ENCODE measurements at places on chromosomes 3 and 15. TPM values are rescaled to one million over a fixed set of nuclear protein-coding genes. Genes with fewer than 3 reads are reported as not detected.
A peak's percentile ranks its signal among the peaks of the same experiment; 100 is the strongest.

The SEMA5B gene
- 22.3 TPM for polyA plus RNA-seq

DNA sequence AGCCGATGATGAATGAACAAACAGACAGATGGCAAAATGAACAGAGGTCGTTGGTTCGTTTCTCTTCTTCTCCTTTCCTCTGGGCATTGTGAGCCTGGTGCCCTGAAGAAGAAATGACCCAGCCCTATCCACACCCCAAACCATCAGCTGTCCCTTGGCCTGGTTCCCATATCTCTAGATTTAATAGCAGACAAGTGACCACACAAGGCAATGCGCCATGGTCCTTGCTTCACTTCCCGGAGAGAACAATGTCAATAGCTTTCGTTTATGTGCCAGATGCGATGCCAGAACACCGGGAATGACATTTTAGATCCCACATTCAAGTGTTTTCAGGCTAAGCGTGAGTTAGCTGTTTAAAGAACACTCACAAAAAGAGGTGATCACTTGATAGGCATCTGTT is 17.7 kb downstream of the POC1A start:
- DNase-seq = no peak

GRCh38 chr3:114307832-114308231 is 14.0 kb downstream of the TIGIT start:
- no peak for DNase-seq

GRCh38 chr15:68315035-68315434 is 37.5 kb downstream of the FEM1B start:
- DNase-seq = no peak

GRCh38 chr15:50051811-50052419 is 67.1 kb downstream of the ATP8B4 start:
- DNase-seq = peak; percentile 76
